ENCODE measurements at places on chromosomes 5 and 9. TPM values are rescaled to one million over a fixed set of nuclear protein-coding genes. Genes with fewer than 3 reads are reported as not detected.

DNA sequence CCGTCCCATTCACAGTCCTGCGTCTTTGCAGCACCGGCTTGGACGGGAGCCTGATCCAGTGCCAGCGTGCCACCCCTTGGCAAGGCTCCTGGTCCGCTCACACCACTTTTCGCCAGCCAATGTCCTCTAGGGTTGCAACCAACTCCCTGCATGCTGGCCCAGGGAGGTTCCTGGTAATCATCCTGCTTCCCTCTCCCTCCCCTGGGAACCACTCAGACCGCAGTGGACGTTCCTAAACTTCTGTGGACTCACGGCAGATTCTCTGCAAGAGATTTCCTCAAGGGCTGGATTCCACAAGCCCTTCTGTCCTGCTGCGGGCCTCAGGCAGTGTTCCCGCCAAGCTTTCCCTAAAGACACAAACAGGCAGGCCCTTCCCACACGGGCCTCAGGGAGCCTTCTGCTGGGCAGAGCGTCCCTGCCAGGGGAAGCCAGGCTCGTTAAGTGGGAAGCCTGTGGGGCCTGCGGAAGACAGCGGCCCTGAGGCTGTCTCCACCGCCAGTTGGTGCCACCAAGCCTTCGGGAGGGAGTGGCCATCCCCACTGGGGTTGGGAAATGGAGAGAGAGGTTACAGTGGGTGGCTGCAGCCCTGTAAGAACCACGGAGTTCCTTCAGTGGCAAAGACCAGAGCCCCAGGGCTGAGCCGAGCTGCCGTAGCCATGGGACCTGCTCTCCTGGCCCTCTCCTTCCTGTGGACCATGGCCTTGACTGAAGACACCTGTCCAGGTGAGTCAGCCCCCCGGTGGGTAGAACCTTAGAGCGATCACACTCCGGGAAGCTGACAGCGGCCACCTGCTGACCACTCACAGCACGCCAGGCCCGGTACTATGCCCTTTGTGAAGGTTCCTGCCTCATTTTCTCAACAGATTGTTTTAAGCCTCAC is 16.4 kb upstream of the FCN2 start:
- no peak for DNase-seq

DNA sequence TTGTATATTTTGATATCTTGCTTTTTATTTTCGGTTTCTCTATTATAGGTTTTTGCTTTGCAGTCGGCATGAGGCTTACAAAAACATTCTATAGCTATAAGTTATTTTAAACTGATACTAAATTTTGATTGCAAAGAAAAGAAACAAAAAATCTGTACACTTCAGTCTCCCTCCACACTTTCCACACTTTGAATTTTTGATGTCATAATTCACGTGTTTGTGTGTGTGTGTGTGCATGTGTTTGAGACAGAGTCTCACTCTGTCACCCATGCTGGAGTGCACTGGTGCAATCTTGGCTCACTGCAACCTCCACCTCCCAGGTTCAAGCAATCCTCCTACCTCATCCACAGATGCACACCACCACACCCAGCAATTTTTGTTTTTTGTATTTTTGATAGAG is 124.9 kb downstream of the MRPS30 start:
- DNase-seq: no peak

DNA sequence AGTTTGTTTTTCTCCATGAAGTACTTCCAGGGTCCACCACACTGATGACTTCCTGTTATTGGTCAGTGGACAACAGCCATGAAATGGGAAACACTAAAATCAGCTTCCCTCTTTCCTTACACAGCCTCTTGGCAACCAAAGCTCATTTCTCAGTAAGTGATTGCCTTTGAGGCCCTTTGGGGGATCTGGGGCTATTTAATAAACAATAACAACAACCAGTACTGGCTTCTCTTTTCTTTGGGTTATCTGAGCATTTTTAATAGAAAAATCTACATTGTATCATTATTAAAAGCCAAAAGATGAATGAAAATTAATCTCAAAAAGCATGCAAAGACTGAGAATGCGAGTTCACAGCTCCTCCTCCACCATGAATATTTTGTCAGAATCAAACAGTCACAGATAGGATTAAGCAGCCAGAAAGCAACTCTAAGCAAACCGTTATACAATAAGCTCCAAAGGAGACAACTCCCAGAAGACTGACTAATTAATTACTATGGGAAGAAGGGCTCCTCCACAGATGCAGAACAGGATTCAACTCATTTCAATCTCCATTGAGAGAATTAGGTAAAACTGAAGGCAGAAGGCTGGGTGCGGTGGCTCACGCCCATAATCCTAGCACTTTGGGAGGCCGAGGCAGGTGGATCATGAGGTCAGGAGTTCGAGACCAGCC is 68.3 kb downstream of the SERINC5 start:
- DNase-seq: no peak

GRCh38 chr5:67196537-67197059 is at the start of gene CD180:
Gene CD180, minus strand, starts transcription at chr5:67196799. Its CDS starts 158 bp downstream, at chr5:67196641.
- no peak for DNase-seq

DNA sequence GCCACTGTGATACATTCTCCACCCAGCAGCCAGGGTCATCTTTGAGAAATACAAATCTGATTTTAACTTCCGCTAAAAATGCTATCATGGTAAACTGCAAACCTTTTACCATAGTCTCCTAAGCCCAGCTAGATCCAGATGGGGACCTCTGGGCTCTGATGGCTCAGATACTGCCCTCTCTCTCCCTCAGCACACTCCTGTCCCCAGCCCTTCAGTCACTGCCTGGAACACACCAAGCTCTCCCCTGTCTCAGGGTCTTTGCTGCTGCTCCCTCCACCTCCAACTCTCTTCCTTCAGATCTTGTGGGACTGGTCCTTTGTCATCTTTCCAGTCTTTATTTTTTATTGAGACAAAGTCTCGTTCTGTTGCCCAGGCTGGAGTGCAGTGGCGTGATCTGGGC is 65.1 kb downstream of the SPRY4 start:
- DNase-seq: no peak

- DNase-seq: no peak
Observed at GRCh38 chr5:149937610-149938009, 7.0 kb downstream of the PDE6A start.

GRCh38 chr5:178086266-178086665 is 27.1 kb upstream of the N4BP3 start:
- no peak for DNase-seq

GRCh38 chr5:41115281-41115680 is 44.1 kb upstream of the MROH2B start:
- no peak for DNase-seq

DNA sequence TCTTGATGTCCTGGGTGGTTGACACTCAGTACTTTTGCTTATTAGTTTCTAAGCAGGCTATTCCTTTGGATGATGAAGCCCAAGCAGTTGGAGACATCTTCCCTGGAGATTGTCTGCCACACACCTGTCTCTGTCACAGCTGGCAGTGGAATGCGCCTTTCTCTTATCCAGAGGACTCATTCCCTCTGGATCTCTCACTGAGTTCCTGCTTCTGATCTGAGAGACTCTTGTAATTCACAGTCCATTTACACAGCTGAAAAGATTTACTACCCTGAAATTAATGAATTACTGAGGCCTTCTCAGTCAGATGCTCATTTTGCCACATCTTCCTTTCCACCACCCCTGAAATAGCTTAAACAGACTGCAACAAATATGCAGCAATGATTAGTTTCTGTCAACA is 15.9 kb downstream of the TAL2 start:
- no peak for DNase-seq

BARHL1 gene
- not detected for total RNA-seq

GRCh38 chr5:133734916-133735315 is 122.6 kb upstream of the FSTL4 start:
- DNase-seq: no peak

- DNase-seq: no peak
Observed at GRCh38 chr5:156121882-156122281, 205.1 kb upstream of the SGCD start.

OBP2B gene
- total RNA-seq: not detected

TBC1D2 gene
- total RNA-seq: 1.5 TPM

DNA sequence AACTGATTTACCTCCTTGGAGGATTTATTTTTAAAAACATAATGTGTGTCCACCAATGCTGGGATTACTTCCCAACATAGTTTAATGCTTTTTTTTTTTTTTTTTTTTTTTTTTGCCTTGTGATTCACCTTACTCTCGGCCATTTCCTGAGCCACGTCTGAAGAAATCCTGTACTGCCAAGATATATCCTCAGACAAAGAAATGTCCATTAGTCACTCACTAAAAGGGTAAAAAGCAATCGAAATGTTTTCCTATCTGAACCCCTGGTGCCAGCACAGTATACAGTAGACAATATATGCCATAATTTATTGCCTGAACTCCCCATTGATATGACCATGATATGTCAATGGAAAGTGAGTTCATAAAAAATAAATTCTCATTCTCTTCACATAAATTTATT is 344.1 kb downstream of the BNC2 start:
- DNase-seq: no peak

DNA sequence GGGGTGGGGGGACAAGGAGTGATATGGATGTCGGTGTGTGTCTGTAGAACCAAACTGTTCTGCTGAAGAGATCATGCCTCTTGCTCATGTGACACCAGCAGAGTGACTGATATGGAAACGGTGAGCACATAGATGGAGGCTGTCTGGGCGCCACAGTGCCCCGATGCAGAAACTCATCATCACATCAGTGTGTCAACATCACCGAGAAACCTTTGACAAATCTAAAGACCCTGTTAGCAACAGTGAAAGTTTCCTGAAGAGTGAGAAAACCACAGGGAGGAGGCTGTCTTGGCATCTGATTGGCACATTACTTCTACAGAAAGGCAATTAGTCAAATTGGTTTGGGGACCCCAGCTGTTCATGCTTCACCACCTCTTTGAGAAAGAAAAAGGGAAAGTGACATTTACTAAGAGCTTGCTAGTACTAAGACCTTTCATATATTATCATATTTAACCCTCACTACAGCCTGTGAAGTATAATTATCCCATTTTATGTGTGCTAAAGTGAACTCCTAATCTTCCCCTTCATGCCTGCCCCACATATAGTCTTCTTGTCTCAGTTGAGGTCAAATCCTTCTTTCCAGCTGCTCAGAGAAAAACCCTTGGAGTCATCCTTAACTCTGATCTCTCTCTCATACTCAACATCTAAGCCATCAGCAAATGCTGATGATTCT is 25.6 kb downstream of the CSF2 start:
- peak; percentile 54 for DNase-seq

DNA sequence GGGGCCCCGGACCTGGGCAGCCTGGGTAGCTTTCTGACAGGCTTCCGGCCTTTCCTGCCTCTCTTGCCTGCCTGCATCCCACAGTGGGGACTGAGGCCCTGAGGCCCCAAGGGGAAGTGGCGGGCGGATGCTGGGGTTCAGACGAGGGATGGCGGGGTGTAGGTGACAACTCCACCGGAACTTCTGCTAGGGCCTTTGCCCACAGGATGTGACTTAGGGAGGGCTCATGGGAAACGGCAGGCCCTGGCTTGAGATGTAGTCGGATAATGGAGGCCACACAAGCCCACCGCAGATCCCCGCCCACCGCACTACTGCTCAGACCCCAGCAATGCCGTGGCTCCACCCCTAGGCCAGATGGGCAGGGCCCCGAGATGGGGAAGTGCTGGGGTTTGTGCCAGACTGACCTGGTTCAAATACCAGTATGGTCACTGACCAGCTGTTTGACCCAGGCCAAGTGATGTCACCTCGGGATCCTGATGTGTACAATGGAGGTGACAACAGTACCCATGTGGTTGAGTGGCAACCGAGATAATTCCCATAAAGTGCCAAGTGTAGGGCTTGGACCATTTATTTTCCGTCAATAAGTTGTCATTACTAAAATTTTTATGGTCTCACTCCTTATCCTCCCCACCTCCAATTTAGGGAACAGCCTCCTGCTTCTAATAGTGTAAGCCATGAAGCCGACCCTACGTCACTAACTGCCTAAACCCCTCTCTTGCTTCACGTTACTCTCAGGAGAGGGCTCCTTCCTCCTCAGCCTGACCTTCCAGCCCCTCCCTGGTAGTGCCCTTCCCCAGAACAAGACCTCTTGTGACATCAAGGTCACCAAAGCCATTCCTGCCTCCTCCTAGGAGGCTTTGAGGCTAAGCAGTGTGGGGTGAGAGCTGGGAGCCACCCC is 2.5 kb upstream of the CDK9 start:
- peak; percentile 76 for DNase-seq

- no peak for DNase-seq
Observed at GRCh38 chr5:96611946-96612345, 50.2 kb upstream of the CAST start.

DNA sequence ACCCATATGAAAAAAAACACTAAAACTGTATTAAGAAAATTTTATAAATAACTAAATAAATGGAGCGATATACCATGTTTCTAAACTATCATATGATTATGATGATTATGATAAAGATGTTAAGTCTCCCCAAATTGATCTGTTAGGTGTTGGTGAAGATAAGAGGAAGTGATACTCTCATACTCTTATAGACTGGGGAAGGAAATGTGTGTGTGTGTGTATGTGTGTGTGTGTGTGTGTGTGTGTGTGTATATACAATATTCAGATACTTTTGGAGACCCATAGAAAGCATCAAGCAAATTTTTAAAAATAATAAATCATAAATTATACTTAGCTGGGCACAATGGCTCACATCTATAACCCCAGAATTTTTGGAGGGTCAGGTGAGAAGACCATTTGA is 62.9 kb downstream of the TMEM232 start:
- no peak for DNase-seq

DNA sequence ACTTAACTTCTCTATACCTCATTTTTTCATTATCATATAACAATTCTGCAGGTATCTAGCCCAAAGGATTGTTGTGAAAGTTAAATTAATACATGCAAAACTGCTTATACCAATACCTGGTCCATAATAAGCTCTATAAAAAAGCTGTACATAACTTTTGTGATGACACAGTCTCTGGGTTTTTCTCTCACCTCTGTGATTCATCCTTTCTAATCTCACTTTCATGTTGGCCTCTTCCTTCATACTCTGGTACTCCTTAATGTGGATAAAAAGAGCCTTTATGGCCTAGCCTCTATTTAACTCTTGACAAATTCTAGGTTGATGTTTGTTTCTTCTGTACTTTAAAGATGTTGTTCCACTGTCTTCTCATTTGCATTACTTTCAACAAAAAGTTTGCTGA is 162.9 kb upstream of the ACOT12 start:
- DNase-seq: no peak

DNA sequence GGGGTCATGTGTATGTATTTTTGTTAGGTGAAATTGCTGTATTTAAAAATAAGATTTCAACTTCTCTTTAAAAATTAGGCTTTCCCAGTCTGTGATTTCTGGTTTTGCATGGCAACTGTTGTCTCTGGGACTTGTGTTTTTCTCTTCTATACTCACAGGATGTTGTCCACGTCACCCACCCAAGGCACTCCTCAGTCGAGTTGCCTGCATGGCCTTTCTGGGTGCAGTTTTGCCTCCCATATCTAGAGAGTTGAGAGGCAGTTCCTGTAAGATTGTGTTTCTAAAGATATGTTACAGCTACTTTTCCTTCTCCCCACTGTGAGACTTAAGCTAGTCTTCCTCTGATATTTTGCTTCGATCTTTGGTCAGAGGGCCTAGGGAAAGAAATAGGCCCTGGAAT is 2.3 kb upstream of the ASPN start:
- no peak for DNase-seq

- no peak for DNase-seq
Observed at GRCh38 chr5:2611659-2612058, 139.8 kb downstream of the IRX2 start.

Measured in activated T-helper 2 cell treated with anti-CD3 and anti-CD28 coated beads, Interferon-gamma antibody, Interleukin-2, Interleukin-4, amounts not matched to agents 10 μg/mL and 5 μg/mL and 100 μg/mL, durations not matched to agents 14 hours and 24 hours and 36 hours (primary cell).